Kasumi-1 (cell line): ENCODE measurements at places on chromosomes 6 and 20.

DNA sequence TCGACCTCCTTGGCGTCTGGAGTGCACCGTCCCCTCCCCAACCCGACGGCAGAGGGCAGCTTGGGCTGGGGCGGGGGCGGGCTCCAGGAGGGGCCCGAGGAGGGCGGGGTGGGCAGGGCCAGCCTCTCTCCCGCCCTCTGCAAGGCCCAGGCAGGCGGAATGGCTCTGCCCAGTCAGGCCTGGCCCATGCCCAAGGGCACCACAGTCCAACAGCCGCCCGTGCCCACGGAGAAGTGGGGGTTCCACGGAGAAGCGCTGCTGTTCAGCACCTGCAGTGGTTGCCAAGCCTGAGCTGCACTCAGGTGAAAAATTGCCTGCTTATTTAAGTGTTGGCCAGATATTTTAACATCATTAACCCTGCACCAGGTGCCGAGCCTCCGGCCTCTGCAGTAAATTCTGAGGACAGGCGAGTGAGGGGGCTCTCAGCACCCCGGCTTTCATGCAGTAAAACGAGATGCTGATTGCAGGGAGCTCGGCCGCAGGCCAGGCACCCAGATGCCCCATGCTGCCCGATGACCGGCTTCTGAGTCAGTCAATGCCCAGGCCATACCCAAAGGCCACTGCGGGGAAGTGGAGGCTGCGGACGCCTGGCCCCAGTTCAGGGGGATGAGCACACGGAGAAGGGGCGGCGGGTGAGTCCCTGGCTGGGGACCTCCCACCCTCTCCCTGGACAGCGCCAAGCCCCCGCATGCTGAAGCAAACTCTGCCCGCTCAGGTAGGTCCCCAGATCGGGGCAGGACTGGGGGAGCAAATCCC, at the start of gene SRMS:
SRMS (minus strand) TSS at position 25 of the 756 bp plus-strand sequence. CDS start 286 bp downstream, outside the sequence.
- no peak for DNase-seq

DNA sequence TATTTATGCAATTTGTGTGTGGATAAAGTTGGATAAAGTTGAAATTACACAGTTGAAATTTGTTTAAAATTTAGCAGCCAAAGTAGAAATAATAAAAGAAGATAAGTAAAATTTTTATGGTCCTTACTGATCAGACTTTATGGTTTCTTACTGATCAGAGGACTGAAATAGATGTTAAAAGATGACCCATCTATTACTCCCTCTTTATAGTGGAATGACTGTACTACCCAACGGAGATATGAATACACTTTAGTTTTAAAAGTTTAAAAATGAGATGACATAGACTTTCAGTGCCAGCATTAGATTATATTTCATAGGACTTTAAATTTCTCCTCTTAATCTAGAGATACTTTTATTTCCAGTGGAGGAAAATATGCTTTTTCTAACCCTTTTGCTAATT, 98.9 kb upstream of the ADGRF4 start:
- no peak for DNase-seq

DNA sequence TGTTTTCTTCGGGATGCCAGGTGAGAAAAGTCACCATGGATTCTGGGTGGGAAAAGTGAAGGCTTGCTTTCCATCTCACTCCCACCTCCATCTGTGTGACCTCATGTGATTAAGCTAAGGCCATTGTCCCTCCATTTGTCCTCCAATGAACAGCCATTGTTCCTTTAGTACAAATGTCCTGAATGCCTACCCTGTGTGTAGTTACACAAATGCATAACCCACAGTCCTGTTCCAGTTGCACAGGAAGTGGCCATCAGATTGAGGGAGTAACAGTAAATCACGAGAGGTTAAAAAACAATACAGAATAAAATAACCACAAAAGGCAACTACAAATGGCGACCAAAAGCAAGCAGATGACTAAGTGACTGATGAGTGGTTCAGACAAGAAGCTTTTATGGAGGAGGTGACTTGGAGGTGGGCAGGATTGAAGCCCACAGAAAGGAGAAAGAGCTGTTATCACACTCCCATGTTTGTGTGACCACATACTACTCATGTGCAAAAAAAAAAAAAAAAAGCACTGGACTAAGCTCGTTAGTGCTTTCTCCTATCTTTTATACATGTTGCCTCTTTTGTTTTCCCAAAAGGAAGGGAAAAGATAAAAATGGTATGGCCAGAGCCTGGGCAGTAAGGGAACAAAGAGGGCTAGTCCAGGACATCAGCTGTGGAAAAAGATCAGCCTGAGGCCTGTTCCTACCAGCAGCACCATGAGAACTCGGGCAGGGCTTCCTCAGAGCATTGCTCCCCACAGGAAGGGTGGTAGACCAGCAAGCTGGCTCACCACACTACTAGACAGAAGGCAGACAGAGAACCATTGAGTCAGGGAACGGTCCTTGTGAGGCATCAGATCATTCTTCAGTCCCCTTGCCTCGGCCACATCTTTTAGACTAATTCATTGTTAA, 111.0 kb downstream of the TFAP2A start:
- no peak for DNase-seq

DNA sequence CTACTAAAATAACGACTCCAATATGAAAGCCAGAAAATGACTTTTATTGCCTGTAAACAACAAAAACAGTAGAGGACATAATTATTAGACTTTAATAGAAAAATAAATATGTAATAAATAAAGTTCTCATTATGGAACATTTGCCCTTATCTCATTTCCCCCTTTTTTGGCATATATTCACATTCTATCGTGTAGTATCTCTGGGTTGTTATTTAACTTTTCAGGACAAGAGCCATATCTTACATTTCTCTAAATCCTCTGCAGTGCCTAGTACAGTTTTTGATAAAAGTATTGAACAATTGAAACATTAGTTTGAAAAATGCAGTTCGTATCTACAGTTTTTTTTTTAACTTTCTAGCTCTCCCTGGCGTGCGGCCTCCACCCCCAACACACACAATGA, 442.0 kb upstream of the SOX4 start:
- DNase-seq = no peak

DNA sequence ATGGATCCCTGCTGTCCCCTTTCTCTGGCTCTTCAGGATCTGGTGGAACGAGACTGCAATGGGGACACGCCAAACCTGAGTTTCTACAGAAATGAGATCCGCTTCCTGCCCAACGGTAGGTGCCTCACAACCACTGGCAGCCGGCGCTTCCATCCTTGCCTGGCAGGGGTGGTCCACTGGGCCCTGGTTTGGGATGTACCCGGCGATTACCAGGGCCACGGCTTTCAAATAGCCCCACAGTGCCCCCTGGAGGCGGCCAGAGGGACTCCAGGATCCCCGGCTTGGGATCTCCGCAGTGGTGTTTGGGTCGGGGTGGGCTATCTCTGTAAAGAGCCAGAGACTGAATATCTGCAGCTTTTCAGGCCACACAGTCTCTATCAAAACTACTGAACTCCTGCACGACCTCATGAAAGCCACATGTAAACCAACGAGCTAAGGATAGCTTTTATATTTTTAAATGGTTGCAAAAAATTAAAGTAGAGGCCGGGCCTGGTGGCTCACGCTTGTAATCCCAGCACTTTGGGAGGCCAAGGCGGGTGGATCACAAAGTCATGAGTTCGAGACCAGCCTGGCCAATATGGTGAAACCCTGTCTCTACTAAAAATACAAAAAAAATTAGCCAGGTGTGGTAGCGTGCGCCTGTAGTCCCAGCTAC, 3.7 kb downstream of the OGFR start:
- DNase-seq = peak; percentile 10

GRCh38 chr6:110190726-110191125, 10.5 kb downstream of the CDC40 start:
- DNase-seq = no peak

- peak; percentile 22 for DNase-seq
These were observed 738.6 kb upstream of the ADGRB3 start for GRCh38 chr6:67896476-67896875.

DNA sequence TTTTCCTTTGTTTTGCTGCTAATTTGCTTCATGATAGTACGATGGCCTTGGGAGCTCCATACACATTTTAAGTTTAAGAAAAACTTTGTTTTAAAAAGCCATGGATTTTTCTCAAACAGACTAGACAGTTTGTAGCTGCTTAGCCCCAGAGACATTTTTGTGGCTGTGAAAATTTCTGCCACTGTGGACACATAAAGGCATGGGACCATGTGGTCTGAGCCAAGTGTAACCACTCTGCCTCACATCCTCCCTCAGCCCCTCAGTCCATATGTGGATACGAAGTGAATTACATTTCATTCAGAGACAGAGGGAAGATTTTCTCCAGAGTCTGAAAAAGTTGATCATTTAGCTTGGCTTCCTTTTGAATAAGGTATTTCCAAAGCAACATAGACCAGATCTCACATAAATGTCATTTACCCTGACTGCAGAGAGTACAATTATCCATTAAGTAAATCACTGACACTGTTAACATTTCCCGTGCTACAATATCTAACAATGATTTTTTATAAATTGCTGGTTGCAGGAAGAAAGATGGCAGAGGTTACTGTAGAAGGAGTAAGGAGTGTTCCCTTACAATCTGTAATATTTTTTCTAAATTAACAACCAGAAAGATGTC, 87.4 kb downstream of the GJA1 start:
- DNase-seq = no peak

GRCh38 chr6:156809034-156809433, 31.9 kb downstream of the ARID1B start:
- DNase-seq = peak; percentile 40

DNA sequence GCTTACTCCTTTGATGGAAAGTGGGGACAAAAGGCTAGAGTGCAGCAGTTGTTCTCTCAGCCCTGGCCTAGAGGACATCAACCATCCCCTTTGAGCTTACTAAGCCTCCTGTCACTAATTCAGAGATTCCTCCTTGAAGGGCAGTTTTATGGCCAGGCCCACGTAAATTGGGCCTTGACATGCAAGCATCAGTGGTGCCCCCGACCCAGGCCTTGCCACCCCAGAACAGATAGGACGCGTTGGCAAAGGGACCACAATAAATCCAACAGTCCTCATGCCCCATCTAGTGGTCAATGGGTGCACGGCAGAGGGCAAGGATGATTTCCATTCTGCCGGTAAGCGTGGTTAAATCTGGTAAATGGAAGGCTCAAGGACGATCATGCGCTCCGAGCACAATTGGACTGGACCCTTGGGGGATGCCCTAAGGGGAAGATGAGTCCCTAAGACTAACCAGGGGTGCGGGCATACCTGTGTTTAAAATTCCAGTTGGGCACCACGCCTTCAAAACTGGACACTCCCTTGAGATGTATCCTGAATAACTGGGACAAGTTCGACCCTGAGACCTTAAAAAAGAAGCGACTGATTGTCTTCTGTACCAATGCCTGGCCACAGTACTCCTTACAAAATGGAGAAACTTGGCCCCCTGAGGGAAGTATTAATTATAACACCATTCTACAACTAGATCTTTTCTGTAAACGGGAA, 32.6 kb downstream of the CEP85L start:
- DNase-seq = peak; percentile 49
